Activated CD4-positive, alpha-beta T cell treated with anti-CD3 and anti-CD28 coated beads for 1 hour (primary cell): ENCODE measurements at places on chromosomes 13 and 19.
A peak's percentile ranks its signal among the peaks of the same experiment; 100 is the strongest.

GRCh38 chr13:106104281-106104901, 431.1 kb downstream of the EFNB2 start:
- DNase-seq, result no peak

DNA sequence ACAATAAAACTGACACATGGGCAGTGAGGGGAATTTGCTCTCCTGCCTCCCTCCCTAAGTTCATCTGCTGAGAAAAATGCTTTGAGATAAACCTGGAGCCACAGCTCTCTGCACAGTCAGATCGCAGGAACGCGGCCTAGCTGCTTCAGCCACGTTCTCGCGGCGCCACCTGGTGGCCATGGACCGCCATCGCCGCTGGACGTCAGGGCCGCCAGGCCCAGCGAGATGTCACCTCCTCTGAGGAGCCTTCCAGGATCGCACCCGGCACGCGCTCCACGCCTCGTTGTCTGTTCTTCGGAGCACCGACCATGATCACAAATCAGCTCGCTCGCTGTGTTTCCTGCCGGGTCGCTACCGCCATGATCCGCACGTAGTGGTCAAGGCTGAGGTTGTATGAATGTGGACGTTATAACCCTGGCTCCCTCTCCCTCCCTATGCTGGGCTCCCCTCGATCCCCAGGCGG, 20.6 kb upstream of the USP29 start:
- peak; percentile 19 for DNase-seq

GRCh38 chr19:1823539-1824251, 11.6 kb upstream of the ATP8B3 start:
- DNase-seq, result no peak

- no peak for DNase-seq
Measured at GRCh38 chr13:36029166-36029565, 102.0 kb downstream of the DCLK1 start.

DNA sequence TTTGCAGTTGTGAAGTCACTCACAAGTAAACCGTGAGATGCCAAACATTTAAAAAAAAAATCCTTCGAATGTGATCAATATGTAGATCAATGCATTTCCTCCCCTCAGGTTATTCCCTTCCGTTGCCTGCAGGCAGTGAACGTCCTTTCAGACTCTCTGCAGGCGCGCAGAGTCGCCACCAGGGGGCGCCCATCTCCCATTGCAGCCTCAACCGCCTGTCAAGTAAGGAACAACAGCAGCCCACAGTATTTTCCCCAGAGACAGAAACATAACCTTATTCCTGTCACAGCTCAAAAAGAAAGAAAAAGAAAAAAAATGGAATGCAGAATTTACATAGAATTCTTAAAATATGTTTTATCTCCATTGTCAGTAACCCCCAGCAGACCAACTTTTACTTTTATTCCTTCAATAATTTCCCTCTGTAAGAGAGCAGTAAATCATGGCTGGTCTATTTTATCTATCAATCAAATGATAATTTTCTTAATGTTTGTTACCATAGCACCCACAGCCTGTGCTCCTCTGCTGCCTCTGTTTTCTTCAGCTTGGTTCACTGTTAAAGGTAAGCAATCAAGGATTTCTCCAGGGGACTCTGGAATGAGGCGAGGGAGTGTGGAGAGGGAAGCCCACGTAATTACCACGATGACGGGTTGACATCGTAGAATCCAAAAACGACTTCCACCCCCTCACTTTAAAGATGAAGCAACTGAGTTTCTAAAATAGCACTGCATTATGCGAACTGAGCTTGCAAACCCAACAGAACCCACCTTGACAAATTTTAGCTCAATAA, 637.6 kb upstream of the ARGLU1 start:
- DNase-seq, result peak; percentile 14

GRCh38 chr19:43446746-43447489, 18.5 kb downstream of the LYPD3 start:
- peak; percentile 75 for DNase-seq

DNA sequence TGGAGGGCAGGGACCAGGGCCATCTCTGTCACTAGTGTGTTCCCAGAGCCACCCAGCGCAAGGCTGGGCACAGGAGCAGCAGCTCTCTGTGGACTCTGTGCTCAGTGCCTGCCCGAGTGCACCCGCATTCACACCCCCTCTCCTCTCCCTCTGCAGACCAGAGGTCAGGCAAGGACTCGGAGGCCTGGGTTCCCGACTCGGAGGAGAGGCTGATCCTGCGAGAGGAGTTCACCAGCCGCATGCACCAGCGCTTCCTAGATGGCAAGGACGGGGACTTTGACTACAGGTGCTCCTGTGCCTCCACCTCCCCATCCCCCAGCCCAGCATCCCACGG, 10.2 kb downstream of the CCDC97 start:
- no peak for DNase-seq

- peak; percentile 37 for DNase-seq
Measured at GRCh38 chr19:18208098-18208951, 4.5 kb upstream of the RAB3A start.

GRCh38 chr19:20503476-20503875, 62.1 kb downstream of the ZNF737 start:
- no peak for DNase-seq

DNA sequence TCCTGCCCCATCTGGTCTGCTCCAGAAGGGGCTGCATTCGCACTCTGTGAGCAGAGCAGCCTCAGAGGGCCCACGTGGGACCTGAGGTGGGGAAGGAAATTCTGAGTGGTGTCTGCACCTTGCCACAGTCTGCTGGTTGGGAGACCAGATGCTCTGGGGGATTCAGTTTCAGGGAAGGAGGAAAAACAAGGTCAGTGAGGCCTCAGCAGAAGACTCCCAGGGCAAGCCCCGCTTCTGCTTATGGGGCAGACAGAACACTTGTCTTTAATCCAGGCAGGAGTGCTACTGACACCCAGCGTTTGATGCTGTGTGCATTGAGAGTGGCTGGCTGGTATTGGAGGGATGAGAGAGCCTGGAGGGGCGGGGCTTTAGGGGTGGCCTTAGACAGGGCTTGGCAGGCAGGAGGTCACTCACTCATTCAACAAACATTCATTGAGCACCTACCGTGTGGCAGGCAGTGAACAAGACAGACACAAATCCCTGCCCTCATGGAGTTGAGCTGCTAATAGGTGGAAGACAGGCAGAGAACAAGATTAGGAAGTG, 4.9 kb upstream of the CLEC17A start:
- no peak for DNase-seq

GRCh38 chr13:31198519-31198918, 1.3 kb upstream of the B3GLCT start:
- no peak for DNase-seq

DNA sequence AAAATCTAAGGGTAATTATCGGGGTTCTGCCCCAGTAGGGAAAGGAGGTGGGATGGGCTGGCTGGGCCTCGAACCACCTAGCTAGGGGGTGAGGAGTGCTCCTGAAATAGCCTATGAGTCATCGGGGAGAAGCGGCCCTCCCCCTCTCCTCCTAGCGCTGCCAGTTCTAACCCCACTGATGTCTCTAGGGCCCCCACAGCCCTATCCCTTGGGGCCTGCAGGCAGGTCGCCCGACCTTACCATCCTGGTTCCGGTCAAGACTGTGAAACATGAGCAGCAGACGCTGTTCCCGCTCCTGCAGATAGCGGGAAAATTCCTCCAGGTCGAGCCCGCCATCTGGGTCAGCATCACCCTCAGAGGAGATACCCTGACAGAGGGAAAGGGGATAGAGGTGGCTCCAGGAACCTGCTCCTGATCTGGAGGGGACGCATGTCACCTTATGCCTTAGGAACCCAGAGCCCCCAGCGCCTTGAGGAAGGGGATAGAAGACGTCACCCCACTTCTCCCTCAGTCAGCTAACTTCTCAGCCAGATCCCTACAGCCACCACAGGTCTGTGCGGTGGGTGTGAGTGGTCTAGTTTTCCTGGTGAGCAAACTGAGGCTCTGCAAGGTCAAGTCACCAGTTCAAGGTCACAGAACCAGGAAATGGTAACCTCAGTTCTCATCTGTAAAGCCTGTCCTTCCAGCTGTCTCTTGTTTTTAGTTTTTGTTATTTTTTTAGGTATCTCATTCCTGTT, 1.5 kb downstream of the SLC25A23 start:
- DNase-seq, result no peak

DNA sequence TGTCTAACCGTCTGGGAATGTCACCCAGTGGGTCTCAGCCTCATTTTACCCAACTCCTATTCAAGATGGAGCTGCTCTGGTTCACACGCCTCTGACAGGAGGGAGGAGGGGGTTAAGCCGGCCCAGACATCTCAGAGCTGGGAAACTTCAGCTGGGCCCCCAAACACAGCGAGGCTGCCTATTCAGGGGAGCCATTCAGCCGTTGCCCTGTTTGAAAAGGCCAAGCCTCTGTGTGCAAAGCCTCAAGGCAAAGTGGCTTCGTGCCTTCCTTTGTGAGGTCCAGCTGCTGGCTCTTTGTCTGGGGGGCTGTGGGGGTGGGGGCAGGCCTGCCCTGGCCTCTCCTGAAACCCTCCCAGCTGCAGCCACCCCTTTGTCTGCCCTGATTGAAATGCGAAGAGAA, 147.4 kb downstream of the PTPRS start:
- no peak for DNase-seq

DNA sequence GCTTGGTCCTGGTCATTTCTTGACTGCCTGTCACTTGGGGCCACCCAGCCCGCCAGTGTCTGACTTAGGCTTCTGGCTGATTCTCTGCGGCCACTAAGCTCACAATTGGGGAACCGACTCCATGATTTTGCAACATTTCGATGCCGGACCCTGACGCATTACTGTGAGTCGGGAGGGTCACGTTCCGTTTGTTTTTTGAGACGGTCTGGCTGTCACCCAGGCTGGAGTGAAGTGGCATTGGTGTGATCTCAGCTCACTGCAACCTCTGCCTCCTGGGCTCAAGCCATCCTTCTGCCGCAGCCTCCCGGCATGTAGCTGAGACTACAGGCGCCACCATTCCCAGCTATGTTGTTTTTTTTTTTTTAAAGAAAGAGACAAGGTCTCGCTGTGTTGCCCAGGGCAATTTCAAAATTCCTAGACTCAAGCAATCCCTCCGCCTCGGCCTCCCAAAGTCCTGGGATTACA, 3.2 kb upstream of the ADAT3 start:
- no peak for DNase-seq

- no peak for DNase-seq
Measured at GRCh38 chr19:11513946-11514345, 8.3 kb upstream of the ZNF653 start.

- no peak for DNase-seq
Measured at GRCh38 chr13:40456979-40457553, 209.4 kb downstream of the FOXO1 start.

GRCh38 chr13:78657699-78658629, 991 bp downstream of the OBI1 start:
- DNase-seq, result no peak

DNA sequence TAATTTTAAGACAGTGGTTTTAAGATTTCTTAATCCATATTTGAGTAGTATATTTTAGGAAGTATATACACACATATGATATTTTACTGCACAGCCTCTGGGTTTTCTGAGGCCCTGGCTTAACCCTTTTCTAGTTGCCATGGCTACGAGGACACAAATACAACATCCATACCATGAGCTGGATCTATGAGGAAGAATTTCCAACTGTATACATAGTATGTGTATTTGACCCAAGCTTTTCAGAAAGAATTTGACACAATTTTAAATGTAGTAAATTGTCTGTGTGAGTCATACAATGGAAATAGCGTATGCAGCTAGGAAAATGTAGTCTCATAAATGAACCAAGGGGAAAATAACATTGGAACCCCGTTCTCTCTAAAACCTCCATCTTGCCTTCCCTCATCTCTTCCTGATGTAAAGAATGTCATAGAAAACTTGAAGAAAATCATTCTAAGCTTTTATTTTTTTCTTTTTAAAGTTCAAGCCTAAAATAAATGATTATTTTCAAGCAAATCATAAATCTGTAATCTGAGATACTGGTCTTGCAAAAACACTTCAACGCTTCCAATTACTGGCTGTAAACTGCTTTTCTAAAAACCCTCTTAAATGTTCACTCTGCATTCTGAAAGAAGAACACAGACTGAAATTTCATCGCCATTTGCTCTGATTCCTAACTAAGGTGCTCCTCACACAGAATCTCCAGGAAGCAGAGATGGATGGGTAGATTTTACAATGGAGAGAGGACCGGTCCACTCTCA, 172.4 kb downstream of the LACC1 start:
- no peak for DNase-seq
